ENCODE measurements at places on chromosomes 11 and 22. TPM values are rescaled to one million over a fixed set of nuclear protein-coding genes. Genes with fewer than 3 reads are reported as not detected.

The APOBEC3B gene
- total RNA-seq: 0.52 TPM

The APOL4 gene
- total RNA-seq: 4.7 TPM

The MMP1 gene
- not detected for total RNA-seq

The C11orf21 gene
- 36.0 TPM for total RNA-seq

The PTGDR2 gene
- total RNA-seq: 2.3 TPM

The ARHGAP8 gene
- total RNA-seq: not detected

The TRIM48 gene
- not detected for total RNA-seq

The SCN4B gene
- 12.9 TPM for total RNA-seq

The TMEM25 gene
- 7.8 TPM for total RNA-seq

DNA sequence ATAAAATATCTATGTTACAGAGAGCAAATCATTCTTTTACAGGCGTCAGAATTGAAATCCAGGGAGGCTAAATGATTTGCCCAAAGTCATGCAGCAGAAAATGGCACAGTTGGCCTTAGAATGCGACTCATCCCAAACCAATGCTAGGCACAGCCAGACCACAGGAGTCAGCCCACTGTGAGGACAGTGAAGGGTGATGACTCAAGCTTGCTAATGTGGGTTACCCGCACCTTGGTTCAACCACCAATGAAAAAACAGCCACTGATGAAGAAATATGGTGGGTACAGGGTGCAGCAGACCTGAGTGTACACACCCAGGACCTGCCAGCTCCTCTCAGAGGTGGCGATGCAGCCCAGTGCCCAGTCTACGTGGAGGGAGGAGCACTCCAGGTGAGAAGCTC, 89.7 kb downstream of the ZC3H12C start:
- DNase-seq: no peak
- no peaks in the 10 kb centered on the region for H3K27me3 ChIP-seq
- H3K27ac ChIP-seq: no peak overlapping the region

GRCh38 chr11:110777775-110778174, 65.5 kb upstream of the ARHGAP20 start:
- no peaks in the 10 kb centered on the region for H3K36me3 ChIP-seq
- H3K27me3 ChIP-seq: no peaks in the 10 kb centered on the region
- H3K27ac ChIP-seq: no peak overlapping the region
- no peaks in the 10 kb centered on the region for H3K4me1 ChIP-seq

- H3K4me1 ChIP-seq: peaks cover 25% of the 10 kb centered on the region
- no peak for DNase-seq
- H3K27ac ChIP-seq: no peak overlapping the region
- H3K27me3 ChIP-seq: peaks cover 6% of the 10 kb centered on the region
- H3K36me3 ChIP-seq: no peaks in the 10 kb centered on the region
Observed at GRCh38 chr22:41931701-41932269, 5.2 kb upstream of the TNFRSF13C start.

GRCh38 chr11:61473370-61474012, 35.1 kb upstream of the LRRC10B start:
- no peak overlapping the region for H3K4me3 ChIP-seq
- DNase-seq: no peak
- no peaks in the 10 kb centered on the region for H3K27me3 ChIP-seq
- peaks cover 34% of the 10 kb centered on the region for H3K4me1 ChIP-seq
- H3K36me3 ChIP-seq: peaks cover 22% of the 10 kb centered on the region

GRCh38 chr11:120212259-120212878, 1.5 kb downstream of the OAF start:
- peaks cover 86% of the 10 kb centered on the region for H3K4me1 ChIP-seq
- H3K27ac ChIP-seq: peak overlapping the region; percentile 88
- no peaks in the 10 kb centered on the region for H3K36me3 ChIP-seq
- no peak for DNase-seq
- peaks cover 7% of the 10 kb centered on the region for H3K27me3 ChIP-seq

GRCh38 chr22:48872271-48873190, 955.1 kb downstream of the BRD1 start:
- H3K27ac ChIP-seq: no peak overlapping the region
- H3K36me3 ChIP-seq: no peaks in the 10 kb centered on the region
- no peak overlapping the region for H3K4me3 ChIP-seq
- DNase-seq: peak; percentile 8

DNA sequence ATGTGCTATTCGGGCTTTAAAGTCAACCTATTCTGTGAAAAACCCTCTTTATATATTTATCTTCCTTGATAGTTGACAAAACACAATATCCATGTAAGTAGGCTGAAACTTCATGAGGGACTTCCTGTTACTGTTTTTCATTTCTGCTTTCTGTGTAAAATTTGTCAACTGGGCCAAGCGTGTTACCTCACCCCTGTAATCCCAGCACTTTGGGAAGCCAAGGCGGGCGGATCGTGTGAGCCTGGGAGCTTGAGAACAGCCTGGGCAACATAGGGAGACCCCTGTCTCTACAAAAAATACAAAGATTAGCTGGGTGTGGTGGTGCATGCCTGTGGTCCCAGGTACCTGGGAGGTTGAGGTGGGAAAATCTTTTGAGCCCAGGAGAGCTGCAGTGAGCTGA, 66.5 kb upstream of the SLC25A18 start:
- DNase-seq: no peak
- no peak overlapping the region for H3K4me3 ChIP-seq
- peaks cover 2% of the 10 kb centered on the region for H3K36me3 ChIP-seq
- no peak overlapping the region for H3K27ac ChIP-seq
- H3K27me3 ChIP-seq: no peaks in the 10 kb centered on the region
- H3K4me1 ChIP-seq: peaks cover 19% of the 10 kb centered on the region

- DNase-seq: no peak
- H3K36me3 ChIP-seq: no peaks in the 10 kb centered on the region
- no peaks in the 10 kb centered on the region for H3K27me3 ChIP-seq
- no peak overlapping the region for H3K27ac ChIP-seq
- no peaks in the 10 kb centered on the region for H3K4me1 ChIP-seq
- no peak overlapping the region for H3K4me3 ChIP-seq
Observed at GRCh38 chr22:35705141-35705540, 12.5 kb upstream of the APOL5 start.

DNA sequence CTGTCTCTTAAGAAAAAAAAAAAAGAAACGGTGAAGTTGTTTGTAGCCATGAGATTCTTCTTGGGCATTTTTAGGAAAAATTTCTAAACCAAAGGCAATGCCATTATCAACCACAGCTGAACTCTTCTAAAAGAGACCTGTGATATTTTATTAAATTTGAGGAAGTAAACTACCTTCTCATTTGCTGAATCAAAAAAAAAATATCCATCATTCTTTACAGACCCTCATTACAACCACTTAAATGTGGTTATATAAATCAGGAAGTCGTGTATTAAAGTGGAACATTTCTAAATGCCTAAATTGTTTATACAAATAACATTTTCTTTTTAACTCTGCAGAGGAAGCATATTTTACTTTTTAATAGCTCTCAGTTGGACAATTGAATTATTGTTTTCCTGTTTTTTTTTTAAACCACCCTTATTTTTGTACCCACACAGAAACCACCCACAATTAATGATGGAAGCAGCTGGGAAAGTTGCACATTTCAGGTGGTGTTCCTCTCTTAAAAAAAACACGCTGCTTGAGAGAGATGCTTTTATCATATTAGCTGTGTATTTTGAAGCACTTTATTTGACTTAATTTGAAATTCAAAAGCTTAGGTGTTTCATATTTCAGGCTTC, 91.2 kb downstream of the ARHGAP42 start:
- peaks cover 10% of the 10 kb centered on the region for H3K4me1 ChIP-seq
- no peaks in the 10 kb centered on the region for H3K36me3 ChIP-seq
- H3K27ac ChIP-seq: no peak overlapping the region
- no peaks in the 10 kb centered on the region for H3K27me3 ChIP-seq

- H3K4me3 ChIP-seq: peak overlapping the region; percentile 10
- H3K27me3 ChIP-seq: peaks cover 18% of the 10 kb centered on the region
- DNase-seq: no peak
- H3K36me3 ChIP-seq: no peaks in the 10 kb centered on the region
- peaks cover 17% of the 10 kb centered on the region for H3K4me1 ChIP-seq
Observed at GRCh38 chr11:128116885-128117284, 470.5 kb downstream of the ETS1 start.

GRCh38 chr22:38859581-38860282, 12.3 kb downstream of the CBX6 start:
- H3K27me3 ChIP-seq: no peaks in the 10 kb centered on the region
- H3K27ac ChIP-seq: no peak overlapping the region
- H3K4me3 ChIP-seq: no peak overlapping the region
- DNase-seq: no peak

GRCh38 chr22:32218470-32218869, 13.6 kb upstream of the RFPL2 start:
- H3K4me1 ChIP-seq: no peaks in the 10 kb centered on the region
- H3K27ac ChIP-seq: no peak overlapping the region
- no peak overlapping the region for H3K4me3 ChIP-seq
- no peak for DNase-seq
- H3K27me3 ChIP-seq: peaks cover 19% of the 10 kb centered on the region

DNA sequence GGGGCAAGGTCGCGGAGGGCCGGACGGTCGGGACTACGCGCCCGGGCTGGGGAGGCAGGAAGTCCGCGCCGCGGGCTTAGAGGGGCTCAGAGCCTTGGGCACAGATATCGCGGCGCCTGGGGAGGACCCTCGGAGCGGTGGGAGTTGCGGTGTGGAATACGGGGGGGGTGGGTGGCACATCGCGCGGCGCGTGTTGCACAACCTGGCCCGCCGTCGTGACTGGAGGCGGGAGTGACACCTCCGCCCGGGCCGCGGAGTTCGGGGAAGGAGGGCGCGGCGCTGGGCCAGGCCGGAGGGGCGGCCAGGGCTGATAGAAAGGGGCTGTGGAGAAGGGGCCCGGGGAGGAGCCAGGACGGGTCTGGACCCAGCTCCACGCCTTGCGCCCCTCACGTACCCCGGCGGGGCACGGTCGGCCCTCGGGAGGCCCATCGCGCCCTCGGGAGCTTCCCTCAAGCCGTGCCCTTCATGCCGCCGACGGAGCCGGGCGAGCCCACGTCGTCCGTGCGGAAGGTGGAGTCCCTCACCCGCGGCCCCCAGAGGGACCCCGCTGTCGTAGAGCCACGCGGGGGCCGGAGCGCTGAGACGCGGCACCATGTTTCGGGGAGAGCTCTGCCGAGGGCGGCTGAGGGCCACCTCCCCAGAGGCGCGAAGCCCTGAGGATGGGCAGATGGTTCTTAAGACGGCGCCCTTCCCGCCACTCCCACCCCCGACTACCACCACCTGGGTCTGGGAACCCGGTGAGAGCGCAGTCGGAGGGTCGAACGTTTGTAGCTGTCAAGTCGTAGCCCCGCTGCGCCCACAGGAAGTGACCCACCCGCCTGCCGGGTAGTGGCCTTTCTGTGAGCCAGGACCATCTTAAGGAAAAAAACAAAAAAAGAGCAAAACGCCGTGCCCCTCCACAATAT, 729 bp downstream of the IL17RA start:
- H3K27me3 ChIP-seq: no peaks in the 10 kb centered on the region
- peak overlapping the region; percentile 87 for H3K27ac ChIP-seq
- H3K4me1 ChIP-seq: peaks cover 35% of the 10 kb centered on the region
- peak overlapping the region; percentile 86 for H3K4me3 ChIP-seq
- DNase-seq: peak; percentile 48

DNA sequence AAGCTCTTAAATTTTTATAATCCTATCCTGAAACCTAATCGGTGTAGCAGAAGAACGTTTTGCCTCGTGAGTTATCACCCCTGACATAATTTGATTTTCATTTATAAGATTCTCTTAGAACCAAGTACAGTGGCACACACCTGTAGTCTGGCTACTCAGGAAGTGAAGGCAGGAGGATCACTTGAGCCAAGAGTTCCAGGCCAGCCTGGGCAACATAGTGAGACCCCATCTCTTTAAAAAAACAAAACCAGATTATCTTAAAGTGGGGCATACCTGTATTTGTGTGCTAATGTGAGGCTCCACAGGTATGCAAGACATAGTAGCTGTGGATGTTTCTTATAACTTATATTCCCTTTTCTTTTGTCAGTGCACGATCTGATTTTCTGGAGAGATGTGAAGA, 19.0 kb downstream of the ZFTA start:
- DNase-seq: no peak
- no peak overlapping the region for H3K4me3 ChIP-seq
- H3K27ac ChIP-seq: no peak overlapping the region
- H3K4me1 ChIP-seq: no peaks in the 10 kb centered on the region
- peaks cover 24% of the 10 kb centered on the region for H3K36me3 ChIP-seq
- no peaks in the 10 kb centered on the region for H3K27me3 ChIP-seq

- no peaks in the 10 kb centered on the region for H3K4me1 ChIP-seq
- H3K4me3 ChIP-seq: no peak overlapping the region
Observed at GRCh38 chr11:97964332-97965004, 1056.3 kb upstream of the CNTN5 start.

GRCh38 chr11:102846292-102846691, 2.9 kb upstream of the MMP3 start:
- no peak for DNase-seq
- no peak overlapping the region for H3K27ac ChIP-seq
- no peaks in the 10 kb centered on the region for H3K4me1 ChIP-seq

DNA sequence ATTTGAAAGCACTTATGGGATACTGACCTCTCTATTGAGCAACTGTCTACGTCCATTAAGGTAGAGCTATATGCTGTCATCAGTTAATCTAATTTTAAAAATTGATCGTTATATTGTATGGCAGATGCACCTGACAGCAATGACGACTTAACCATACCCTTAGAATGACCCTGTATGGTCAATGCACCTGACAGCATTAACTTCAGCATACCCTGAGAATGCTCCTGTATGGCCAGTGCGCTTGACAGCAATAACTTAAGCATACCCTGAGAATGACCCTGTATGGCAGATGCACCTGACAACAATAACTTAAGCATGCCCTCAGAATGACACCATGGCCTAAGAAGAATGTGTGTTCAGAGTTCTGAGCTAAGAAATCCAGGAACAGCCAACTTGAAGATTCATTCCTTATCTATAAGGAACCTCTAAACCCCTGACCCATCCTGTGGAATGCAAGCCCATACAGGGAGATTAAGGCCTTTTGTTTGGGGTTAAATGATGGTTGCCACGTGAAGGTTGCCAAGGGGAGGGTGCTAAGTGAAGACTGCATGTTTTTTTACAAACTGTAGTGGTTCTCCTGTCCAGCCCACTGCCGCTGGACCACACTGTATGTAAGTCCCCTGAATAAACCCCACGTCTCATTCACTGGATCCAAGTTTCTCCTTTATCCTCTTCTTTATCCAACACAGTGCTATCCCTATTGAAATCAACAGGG, 138.3 kb downstream of the GUCY1A2 start:
- no peaks in the 10 kb centered on the region for H3K27me3 ChIP-seq
- H3K4me1 ChIP-seq: peaks cover 4% of the 10 kb centered on the region
- H3K27ac ChIP-seq: no peak overlapping the region
- no peaks in the 10 kb centered on the region for H3K36me3 ChIP-seq

DNA sequence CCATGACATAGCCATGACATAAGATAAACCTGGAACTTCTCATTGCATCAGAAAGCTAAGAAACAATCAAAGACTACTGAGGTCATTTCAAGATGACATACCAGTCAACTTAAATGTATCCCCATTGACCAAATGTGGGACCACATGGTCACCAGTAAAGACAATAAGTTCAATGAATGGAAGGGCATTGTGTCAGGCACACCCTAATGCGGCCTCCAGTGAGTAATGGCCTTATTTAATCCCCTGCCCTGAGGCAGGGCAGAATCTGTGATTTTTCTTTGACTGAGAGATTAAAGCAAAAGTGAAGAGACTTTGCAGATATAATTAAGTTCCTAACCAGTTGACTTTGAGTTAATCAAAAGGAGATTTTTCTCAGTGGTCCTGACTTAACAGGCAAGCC, 17.3 kb upstream of the SYT8 start:
- no peak overlapping the region for H3K27ac ChIP-seq
- no peaks in the 10 kb centered on the region for H3K4me1 ChIP-seq
- DNase-seq: no peak

GRCh38 chr11:32435942-32436750, 807 bp upstream of the WT1 start:
- H3K4me3 ChIP-seq: peak overlapping the region; percentile 72
- no peak for DNase-seq
- no peaks in the 10 kb centered on the region for H3K36me3 ChIP-seq
- H3K4me1 ChIP-seq: peaks cover 77% of the 10 kb centered on the region
- peaks cover 100% of the 10 kb centered on the region for H3K27me3 ChIP-seq

All from left ventricle myocardium inferior (tissue), 1 donor.